Lung (tissue), 17 donors: ENCODE measurements at places on chromosomes 2 and 18.

GRCh38 chr2:146748046-146748445, 1096.8 kb upstream of the ACVR2A start:
- DNase-seq = no peak
- H3K27me3 ChIP-seq = no peaks in the 10 kb centered on the region
- no peaks in the 10 kb centered on the region for H3K4me1 ChIP-seq
- no peak overlapping the region for H3K4me3 ChIP-seq

DNA sequence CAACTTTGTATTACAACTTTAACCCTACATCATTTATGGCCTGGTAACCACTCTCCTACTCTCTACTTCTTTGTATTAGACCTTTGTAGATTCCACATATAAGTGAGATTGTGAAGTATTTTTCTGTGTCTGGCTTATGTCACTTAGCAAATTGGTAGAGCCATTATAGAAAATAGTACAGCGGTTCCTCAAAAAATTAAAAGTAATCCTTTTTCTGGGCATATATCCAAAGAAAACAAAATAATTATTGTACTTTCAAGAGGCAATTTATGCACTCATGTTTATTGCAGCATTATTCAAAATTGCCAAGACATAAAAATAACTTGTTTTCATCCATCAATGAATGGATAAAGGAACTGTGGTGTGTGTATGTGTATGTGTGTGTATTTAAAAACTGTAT, 537.5 kb upstream of the FSIP2 start:
- no peaks in the 10 kb centered on the region for H3K4me1 ChIP-seq
- H3K27me3 ChIP-seq = no peaks in the 10 kb centered on the region
- H3K27ac ChIP-seq = no peak overlapping the region
- H3K36me3 ChIP-seq = no peaks in the 10 kb centered on the region

GRCh38 chr2:181022652-181023051, 42.2 kb downstream of the UBE2E3 start:
- H3K36me3 ChIP-seq = no peaks in the 10 kb centered on the region
- H3K4me3 ChIP-seq = no peak overlapping the region
- no peaks in the 10 kb centered on the region for H3K4me1 ChIP-seq
- DNase-seq = no peak
- H3K27ac ChIP-seq = no peak overlapping the region

DNA sequence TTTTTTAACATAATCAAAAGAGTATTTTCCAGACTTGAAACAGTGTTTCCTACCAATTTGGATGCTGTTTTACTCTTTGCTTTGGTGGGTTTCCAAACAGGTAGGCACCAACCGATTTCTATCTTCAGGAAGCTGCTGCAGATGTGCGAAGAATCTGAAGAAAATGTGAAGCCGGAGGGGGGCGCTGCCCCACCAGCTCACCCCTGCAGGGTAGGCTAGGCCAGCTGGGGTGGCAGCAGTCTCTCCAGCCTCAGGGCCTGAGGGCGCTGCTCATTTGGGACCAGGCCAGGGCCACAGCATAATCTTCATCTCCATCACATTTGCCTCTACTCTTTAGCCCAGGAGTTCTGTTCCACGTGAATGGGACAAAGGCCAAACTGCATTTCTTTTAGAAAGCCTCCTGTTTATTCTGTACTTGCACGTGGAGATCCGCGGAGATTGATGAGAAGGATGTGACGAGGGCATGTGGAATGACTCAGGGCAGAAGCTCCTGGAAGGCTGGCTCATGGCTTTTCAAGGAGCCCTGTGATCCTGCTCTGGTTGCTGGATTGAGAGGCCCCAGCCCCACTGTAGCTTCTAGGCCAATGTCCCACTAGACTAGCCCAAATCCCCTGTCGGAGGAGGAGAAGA, 84.2 kb upstream of the FAM136A start:
- no peaks in the 10 kb centered on the region for H3K4me1 ChIP-seq
- DNase-seq = no peak
- no peaks in the 10 kb centered on the region for H3K27me3 ChIP-seq
- no peaks in the 10 kb centered on the region for H3K36me3 ChIP-seq
- H3K27ac ChIP-seq = no peak overlapping the region

DNA sequence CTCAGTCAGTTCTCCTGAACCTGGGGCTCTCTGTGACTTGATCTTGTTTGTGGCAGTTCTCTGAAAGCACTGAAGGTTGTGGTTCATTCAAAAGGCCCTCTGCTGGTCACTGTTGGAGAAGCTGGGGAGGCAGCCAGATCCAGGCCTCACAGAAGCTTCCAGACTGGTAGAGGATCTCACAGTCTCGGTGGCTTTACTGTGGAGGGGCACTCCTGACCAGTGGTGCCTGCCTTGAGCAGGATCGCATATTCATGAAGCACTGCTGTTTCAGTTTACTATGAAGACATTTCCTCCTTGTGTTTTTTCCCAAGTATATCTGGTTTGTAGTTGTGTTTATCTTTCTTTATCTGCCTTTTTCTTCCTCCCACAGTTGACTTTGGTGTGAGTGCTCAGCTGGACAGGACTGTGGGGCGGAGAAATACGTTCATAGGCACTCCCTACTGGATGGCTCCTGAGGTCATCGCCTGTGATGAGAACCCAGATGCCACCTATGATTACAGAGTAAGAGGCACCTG, 133.9 kb downstream of the MAP4K4 start:
- no peak overlapping the region for H3K4me3 ChIP-seq
- H3K27me3 ChIP-seq = no peaks in the 10 kb centered on the region
- peak overlapping the region; percentile 50 for H3K27ac ChIP-seq
- peaks cover 11% of the 10 kb centered on the region for H3K36me3 ChIP-seq
- H3K4me1 ChIP-seq = peaks cover 33% of the 10 kb centered on the region

- no peaks in the 10 kb centered on the region for H3K36me3 ChIP-seq
- DNase-seq = no peak
Observed at GRCh38 chr2:219049282-219049681, 8.0 kb upstream of the CFAP65 start.
